ENCODE measurements at places on chromosomes 13 and 19. TPM values are rescaled to one million over a fixed set of nuclear protein-coding genes. Genes with fewer than 3 reads are reported as not detected.

The CLEC17A gene
- total RNA-seq: not detected

The ICAM1 gene
- 23.9 TPM for total RNA-seq

The NLRP9 gene
- total RNA-seq: not detected

DNA sequence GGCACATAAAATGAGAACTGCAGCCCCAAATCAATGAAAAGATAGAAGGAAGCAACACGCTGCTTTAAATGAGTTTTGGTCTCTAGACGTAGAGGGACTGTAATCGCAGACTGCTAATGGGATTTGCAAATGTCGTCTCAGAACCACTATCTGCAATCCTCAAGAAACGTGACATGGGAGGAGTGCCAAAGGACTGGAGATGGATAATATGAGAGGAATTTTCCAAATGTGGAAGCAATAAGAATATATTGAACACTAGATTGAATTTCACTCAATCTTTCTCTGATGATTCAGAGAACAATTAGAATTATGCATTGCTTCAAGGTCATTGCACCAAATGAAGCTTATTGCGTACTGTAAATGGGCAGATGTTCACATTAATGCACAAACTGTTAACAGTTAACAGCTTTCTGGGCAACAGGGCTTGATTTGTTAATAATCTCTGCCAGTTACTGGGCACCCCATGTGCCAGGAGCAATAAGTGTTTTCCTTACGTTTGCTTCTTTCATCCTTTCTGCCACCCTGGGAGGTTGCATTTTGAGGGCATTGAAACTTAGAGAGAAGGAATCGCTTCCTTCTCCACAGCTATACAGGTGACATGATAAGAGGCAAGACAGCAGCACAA, 62.8 kb upstream of the WASF3 start:
- H3K27me3 ChIP-seq: no peaks in the 10 kb centered on the region
- no peak overlapping the region for H3K4me3 ChIP-seq
- H3K36me3 ChIP-seq: no peaks in the 10 kb centered on the region
- H3K4me1 ChIP-seq: peaks cover 11% of the 10 kb centered on the region
- DNase-seq: no peak
- H3K27ac ChIP-seq: no peak overlapping the region

DNA sequence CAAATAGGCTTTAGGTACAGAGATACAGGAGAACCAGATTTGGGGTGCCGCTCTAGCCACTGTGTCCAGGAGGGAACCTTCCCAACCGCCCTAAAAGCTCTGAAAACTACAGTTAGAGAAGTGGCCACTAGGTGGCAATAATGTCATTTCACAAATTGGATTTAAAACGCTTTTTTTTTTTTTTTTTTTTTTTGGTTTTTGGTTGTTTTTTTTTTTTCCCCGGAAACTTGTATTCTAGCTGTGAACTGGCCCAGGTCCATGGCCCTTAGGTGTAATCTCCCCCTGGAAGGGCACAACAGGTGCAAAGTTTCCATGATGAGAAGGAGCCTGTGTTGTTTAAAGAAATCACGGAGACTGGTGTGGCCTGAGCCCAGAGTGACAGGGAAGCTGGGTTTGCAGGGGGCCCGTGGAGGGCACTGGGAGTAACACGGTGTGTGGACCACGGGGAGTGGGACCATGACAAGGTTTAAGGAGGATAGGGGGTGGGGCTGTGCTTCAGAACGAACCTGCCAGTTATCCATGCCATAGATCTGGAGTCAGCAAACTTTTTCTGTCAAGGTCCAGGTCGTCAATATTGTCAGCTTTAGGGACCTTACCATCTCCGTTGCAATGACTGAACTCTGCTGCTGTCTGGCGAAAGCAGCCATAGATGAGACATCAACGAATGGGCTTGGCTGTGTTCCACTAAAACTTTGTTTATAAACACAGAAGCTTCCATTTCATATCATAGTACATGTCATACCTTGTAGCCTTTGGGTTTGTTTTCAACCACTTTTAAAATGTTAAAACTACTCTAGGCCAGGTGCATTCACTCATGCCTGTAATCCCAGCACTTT, 10.1 kb downstream of the OR1I1 start:
- no peak overlapping the region for H3K4me3 ChIP-seq
- no peak overlapping the region for H3K27ac ChIP-seq
- H3K36me3 ChIP-seq: no peaks in the 10 kb centered on the region
- DNase-seq: no peak
- H3K4me1 ChIP-seq: no peaks in the 10 kb centered on the region
- H3K27me3 ChIP-seq: peaks cover 7% of the 10 kb centered on the region

DNA sequence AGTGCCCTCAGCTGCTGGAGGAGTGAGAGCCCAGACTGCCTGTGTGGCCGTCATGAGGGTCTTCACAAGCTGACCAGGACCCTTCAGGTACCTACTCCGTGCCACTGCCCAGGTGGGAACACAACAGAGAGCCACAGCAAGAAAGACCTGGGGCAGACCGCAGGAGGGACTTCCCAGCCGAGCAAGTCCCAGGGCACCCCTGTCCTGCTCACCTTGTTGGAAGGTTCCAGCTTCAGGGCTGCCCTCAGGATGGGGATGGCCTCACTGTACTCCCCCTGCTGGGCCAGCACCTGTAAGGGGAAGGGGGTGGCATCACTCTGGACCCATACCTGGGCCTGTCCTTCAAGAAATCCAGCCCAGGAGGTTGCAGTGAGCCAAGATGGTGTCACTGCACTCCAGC, 10.3 kb downstream of the FKBP8 start:
- H3K27me3 ChIP-seq: no peaks in the 10 kb centered on the region
- H3K27ac ChIP-seq: no peak overlapping the region
- no peaks in the 10 kb centered on the region for H3K4me1 ChIP-seq
- no peak for DNase-seq

GRCh38 chr19:5953030-5953589, 24.8 kb downstream of the RANBP3 start:
- H3K4me3 ChIP-seq: no peak overlapping the region
- no peaks in the 10 kb centered on the region for H3K27me3 ChIP-seq
- H3K4me1 ChIP-seq: peaks cover 100% of the 10 kb centered on the region
- no peak for DNase-seq

DNA sequence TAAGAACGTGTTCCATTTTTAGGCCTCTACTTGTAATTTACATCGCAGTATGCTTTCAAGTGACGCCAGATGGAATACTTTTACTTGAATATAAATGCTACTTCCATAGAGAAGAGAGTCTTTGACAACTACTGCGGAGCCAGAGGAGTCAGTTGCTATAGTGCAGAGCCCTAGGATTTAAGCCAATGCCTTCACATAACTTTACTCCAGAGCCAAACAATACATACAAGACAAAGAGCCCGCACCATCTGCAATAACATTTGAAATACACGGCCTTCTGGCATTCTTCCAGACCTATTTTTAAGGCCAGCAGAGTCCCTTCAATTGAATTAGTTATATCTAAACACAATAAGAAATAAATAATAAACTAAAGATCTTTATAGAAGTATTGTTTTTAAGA, 59.4 kb downstream of the XPO4 start:
- peak overlapping the region; percentile 5 for H3K4me3 ChIP-seq
- peaks cover 9% of the 10 kb centered on the region for H3K4me1 ChIP-seq
- H3K27ac ChIP-seq: peak overlapping the region; percentile 53
- no peaks in the 10 kb centered on the region for H3K27me3 ChIP-seq

DNA sequence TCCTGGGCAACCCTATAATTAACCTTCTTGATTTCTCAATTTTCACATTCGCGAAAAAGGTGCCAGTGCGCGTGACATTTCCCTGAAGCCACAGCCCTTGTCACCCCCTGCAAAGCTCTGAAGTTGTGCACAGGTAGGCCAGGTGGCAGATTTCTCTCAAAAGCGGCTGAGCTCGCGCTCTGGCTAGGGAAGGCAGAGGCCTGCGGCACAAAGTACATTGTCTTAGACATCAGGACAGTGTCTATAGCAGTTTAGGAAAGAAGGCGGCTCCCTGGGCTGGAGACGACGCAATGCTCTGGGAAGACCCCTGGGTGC, 42.9 kb upstream of the ZNF14 start:
- no peaks in the 10 kb centered on the region for H3K27me3 ChIP-seq
- no peak for DNase-seq
- peak overlapping the region; percentile 70 for H3K27ac ChIP-seq
- peaks cover 15% of the 10 kb centered on the region for H3K4me1 ChIP-seq
- peak overlapping the region; percentile 76 for H3K4me3 ChIP-seq
- no peaks in the 10 kb centered on the region for H3K36me3 ChIP-seq

DNA sequence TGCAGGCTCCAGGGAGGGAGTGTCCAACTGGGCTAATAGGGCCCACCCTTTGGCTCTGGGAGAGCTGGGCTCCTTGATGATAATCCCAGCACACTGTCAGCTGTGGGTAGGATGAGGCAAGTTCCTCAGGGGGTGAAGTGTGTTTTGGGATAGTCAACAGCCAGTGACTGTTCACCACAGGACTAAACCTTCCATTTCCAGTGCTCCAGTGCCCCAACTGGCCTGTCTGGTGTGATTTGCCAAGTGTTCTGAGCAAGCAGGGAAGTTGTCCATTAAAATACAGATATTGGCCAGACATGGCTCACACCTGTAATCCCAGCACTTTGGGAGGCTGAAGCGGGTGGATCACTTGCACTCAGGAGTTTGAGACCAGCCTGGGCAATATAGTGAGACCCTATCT, 150.9 kb downstream of the TM9SF2 start:
- no peak overlapping the region for H3K4me3 ChIP-seq
- no peak for DNase-seq
- H3K27me3 ChIP-seq: no peaks in the 10 kb centered on the region
- H3K36me3 ChIP-seq: no peaks in the 10 kb centered on the region
